ENCODE measurements at places on chromosomes 2 and 18. TPM values are rescaled to one million over a fixed set of nuclear protein-coding genes. Genes with fewer than 3 reads are reported as not detected.

DNA sequence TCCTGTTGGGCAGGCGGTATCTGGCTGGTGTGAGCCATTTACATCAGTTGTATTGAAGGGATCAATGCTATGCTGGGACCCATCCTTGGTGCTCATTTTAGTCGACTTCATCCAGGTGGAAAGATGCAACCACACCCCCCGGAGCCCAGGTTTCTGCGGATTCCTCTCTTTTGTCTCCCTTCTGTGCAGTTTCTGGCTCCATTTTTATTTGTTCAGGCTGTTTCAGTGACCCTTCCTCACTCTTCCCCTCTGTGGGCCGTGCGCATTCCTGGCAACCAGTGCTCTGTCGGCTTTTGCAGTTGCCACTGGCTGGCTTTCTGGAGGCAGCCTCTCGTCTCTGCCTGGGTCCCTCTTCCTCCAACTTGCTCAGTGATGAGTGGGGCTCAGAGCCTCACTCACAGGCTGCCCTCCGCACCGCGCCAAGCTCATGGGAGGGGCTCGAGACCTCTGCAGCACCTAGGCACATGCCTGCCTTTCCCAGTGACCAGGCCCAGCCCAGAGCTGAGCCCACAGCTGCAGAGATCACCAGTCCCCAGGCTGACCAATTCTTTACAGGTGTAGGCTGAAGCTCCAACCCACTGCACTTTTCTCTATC, 12.1 kb downstream of the SH3RF3 start:
- DNase-seq, result no peak

DNA sequence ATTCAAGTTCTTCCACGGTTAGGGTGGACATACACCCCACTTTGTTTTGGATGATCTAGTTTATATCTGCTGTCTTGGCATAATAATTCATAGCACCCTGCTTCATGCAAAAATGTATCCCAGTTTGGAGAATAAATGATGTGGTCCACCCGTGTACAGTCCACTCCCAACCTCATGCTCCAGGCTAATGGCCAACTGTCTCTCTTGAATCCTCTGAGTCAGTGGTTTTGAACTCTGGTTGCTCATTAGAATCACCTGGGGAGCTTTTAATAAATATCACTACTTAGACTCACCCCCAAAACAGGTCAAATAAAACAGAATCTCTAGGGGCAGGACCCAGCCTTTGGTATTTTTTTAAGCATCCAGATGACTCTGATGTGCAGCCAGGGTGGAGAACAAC, 78.5 kb downstream of the SDC1 start:
- DNase-seq, result no peak

GRCh38 chr2:241965931-241966412, 96.4 kb downstream of the RTP5 start:
- DNase-seq, result no peak

The BOLL gene
- total RNA-seq, result not detected

The TOGARAM2 gene
- total RNA-seq, result 38.0 TPM

The POTEC gene
- not detected for total RNA-seq

The FOXI3 gene
- total RNA-seq, result not detected

The SPATS2L gene
- total RNA-seq, result 89.5 TPM

The FTCDNL1 gene
- 3.0 TPM for total RNA-seq

Data from Right ventricle myocardium inferior (tissue), 1 donor.